ENCODE measurements at places on chromosomes 11 and 22.

DNA sequence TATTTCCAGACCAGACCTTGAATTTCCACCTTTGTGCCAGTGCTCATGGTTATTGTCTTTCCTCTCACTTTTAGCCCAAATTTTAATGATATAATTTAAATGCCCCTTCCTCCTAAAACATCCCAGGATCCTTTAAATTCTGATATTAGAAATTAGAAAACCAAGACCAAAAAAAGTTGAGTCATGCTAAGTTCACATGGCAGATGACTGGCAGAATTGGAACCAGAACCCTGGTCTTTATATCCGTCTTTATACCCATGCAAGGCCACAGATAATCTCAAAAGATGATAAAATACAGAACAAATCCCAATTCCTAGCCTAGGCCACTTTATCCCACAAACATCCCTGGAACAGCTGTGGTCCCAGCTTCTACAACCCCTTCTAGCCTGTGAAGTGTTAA is 26.5 kb downstream of the ADORA2A start:
- no peak for DNase-seq

DNA sequence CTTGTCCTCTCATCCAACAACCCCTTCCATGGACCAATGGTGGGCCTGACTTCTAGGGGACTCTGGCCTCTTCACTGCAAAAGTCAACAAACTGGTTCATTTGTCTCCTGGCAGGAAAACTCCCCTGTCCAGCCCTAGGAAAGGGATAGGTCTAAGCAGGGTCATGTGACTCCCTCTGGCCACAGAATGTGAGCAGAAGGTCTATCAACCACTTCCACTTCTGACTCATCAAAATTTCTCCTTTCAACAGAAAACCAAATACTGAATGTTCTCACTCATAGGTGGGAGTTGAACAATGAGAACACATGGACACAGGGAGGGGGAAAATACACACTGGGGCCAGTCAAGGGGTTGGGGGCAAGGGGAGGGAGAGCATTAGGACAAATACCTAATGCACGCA is 1.3 kb upstream of the ISX start:
- DNase-seq, result no peak

- no peak for DNase-seq
These were observed 47.9 kb upstream of the RAB1B start for GRCh38 chr11:66220566-66220935.

DNA sequence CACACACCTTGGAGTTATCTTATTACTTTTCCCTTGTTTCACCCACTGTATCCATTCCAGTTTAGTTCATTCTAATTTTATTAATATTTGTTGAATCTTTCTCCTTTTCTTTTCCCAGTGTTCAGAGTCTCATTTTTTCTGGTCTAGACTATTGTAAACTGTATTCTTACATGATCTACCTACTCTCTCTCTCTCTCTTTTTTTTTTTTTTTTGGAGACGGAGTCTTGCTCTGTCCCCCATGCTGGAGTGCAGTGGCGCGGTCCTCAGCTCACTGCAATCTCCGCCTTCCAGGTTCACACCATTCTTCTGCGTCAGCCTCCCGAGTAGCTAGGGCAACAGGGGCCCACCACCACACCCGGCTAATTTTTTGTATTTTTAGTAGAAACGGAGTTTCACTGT is 2.1 kb downstream of the ANKRD42 start:
- DNase-seq, result no peak

DNA sequence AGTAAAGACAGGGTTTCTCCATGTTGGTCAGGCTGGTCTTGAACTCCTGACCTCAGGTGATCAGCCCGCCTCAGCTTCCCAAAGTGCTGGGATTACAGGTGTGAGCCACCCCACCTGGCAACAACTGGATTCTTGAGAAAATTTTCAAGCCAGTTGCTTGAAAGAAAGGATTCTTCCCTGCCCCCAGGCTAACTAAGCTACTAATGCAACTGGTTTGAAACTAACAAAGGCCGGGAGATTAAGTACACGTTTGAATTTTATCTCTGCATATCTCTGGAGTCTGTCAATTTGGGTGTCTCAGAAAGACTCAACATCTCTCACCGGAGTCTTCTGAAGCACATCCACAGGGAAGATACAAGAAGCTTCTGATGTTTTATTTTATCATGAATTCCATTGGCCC is 10.7 kb upstream of the ETS1 start:
- DNase-seq, result peak; percentile 45

- peak; percentile 87 for DNase-seq
These were observed 38.0 kb upstream of the TBCEL start for GRCh38 chr11:120985718-120986569.

GRCh38 chr11:125357551-125357950 is 138.5 kb downstream of the FEZ1 start:
- no peak for DNase-seq

GRCh38 chr22:42697542-42698013 is 23.1 kb downstream of the A4GALT start:
- peak; percentile 53 for DNase-seq

DNA sequence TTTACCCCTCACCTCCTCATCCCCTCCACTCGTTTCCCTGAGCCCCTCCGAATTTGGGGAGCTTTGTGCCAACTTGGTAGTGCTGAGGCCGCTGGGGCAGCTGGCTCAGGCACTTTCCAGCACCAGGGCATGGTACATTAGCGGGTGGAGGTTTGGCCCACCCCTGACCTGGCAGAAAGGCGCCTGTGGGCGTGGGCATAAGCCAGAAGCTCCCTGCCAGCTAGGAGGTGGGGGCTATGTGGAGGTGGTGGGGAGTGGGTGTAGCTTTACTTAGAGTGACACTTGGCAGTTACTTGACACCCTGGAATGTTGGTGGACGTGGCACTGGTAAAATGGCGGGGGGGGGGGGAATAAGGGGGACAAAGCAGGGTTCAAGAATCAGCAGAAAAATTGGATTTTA is 10.3 kb upstream of the IGF2 start:
- DNase-seq, result no peak

GRCh38 chr22:44627521-44628139 is 74.4 kb upstream of the PRR5 start:
- DNase-seq, result peak; percentile 49

- peak; percentile 90 for DNase-seq
These were observed 1.2 kb upstream of the TYMP start for GRCh38 chr22:50530877-50531545.

DNA sequence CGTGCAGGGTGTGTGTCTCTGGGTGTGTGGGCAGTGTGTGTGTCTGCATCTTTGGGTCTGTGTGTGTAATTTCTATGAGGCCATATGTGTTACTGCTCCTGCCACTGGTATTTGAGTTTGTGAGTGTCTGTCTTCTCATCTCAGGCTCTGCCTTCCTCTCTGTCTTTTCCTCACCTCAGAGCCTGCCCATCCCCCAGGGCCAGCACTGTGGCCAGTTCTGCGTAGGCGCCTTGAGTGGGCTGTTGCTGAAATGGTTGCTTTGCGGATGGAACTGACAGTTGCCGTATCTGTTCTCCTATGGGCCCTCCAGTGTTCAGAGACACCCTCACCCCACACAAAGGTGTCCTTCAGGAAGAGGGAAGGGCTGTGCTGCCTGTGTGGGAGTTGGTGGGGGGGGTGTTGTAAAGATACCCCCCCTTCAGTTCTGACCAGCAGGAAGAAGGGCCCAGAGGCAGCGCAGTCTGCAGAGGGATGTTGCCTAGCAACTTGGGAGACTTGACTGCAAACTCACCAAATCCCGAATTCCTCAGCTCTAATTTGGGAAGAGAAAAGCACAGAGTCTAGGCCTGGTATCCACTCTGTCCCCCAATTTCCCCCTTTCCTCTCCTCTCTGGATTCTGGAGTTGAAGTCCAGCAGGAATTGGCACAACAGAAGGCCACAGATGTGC is 2.0 kb upstream of the NRGN start:
- no peak for DNase-seq

GRCh38 chr22:18104566-18104965 is 6.0 kb upstream of the TUBA8 start:
- peak; percentile 27 for DNase-seq

- DNase-seq, result peak; percentile 87
These were observed 14.4 kb downstream of the BCL9L start for GRCh38 chr11:118911113-118911879.

DNA sequence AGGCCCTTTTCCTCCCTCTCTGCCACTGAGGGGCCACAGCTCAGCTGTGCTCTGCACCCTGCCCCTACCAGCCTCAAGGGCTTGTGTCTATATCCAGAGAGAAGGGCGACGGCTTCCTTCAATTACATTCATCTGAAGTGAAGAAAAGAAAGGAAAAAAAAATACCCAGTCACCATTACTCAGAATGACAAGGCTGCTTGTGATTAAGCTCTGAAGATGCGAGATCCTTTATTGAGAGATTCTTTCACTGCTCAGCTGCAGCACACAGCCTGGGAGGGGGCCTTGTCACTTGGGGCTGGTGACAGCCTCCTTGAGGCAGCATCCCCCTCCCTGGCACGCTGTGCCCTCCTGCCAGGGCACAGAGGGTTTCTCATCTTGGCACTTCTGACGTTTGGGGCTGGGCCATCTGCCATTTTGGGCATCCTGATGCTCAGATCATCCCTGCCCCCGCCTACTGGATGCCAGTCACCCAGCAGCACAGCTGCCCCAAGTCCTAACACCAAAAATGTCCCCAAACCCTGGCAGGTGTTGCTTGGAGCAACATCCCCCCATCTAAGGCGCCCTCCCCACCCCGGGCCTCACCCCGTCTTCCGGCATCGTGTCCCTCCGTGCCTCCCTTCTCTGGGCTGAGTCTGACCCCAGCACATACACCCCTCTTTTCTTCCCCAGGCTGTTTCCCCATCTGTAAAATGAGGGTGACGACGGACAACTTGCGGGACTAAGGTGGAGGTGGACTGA is 1394.7 kb downstream of the BRD1 start:
- DNase-seq, result no peak

- no peak for DNase-seq
These were observed 23.4 kb upstream of the PIK3C2A start for GRCh38 chr11:17230867-17231851.

GRCh38 chr22:46996595-46997310 is 234.3 kb downstream of the TBC1D22A start:
- DNase-seq, result no peak

- no peak for DNase-seq
These were observed 8.1 kb downstream of the OR5A2 start for GRCh38 chr11:59418156-59418555.

- DNase-seq, result no peak
These were observed 45.7 kb upstream of the TSPAN18 start for GRCh38 chr11:44680982-44681597.

DNA sequence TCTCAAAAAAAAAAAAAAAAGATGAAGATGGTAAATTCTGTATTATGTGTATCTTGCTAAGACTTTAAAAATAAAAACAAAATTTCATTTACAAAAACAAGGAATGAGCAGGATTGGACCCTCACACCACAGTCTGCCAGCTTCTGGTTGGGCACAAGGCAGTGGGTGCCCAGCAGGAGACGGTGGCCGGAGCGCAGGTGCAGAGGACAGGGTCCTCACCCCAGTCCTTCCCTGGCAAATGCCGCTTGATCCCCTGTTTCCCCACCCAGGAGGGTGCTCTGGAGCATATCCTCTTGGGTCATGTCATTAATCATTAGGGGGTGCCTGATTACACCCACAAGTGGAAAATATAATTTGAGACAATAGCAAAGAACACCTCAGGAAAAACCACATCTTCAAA is 31.2 kb downstream of the SHANK2 start:
- DNase-seq, result peak; percentile 7

DNA sequence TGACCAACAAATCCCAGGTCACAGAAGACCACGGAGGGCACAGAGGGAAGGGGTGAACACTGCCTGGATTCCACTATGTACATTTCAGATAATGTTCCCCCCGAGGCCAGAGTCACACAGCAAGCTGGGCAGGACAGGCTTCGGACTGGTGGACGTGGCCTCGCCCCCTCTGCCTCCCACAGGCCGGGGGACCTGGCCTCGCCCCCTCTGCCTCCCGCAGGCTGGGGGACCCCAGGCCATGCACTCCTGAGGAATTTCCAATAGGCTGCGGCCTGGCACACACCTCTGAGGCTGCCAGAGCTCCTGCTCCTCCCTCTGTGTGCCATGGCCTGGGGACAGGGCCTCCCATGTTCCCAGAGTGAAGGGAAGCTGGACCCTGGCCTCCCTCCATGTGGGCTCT is 1352.8 kb downstream of the BRD1 start:
- DNase-seq, result peak; percentile 22

GRCh38 chr11:16395601-16396000 is 39.3 kb upstream of the SOX6 start:
- DNase-seq, result no peak

- DNase-seq, result no peak
These were observed 64.2 kb downstream of the FLI1 start for GRCh38 chr11:128757886-128758612.

DNA sequence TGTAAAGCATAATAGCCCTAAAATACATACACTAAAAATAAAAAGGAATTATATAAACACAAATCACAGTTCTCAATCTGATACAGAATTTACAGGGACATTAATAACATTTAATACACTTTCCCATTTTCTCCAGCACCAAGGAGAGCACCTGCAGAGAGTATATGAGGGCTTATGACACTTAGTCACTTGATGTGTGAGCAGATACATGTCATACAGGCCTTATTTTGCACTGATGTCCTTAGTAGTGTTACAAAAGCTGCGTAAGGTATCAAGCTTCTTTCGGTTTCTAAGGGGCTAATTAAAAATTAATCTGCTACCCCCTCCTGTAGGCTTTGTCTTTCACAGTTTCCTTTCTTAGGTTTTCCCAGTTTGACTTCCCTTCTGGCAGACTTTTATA is 61.3 kb downstream of the TRIM44 start:
- no peak for DNase-seq

GRCh38 chr11:123062892-123063825 is 1.2 kb upstream of the HSPA8 start:
- no peak for DNase-seq

DNA sequence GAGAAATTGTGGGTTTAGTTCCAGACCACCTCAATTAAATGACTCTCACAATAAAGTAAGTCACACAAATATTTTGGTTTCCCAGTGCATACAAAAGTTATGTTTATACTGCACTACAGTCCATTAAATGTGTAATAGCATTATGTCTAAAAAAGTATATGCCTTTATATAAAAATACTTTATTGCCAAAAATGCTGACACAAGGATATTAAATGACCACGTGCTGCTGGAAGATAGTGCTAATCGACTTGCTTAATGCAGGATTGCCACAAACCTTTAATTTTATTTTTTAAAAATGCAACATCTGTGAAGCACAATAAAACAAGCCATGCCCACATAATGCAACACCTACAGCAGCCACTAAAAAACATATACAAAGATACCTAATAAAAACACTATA is 27.0 kb downstream of the OR5AK2 start:
- no peak for DNase-seq

GRCh38 chr11:47570651-47571356 is 5.4 kb downstream of the PTPMT1 start:
- no peak for DNase-seq
